ENCODE measurements at places on chromosomes 13 and 19.

DNA sequence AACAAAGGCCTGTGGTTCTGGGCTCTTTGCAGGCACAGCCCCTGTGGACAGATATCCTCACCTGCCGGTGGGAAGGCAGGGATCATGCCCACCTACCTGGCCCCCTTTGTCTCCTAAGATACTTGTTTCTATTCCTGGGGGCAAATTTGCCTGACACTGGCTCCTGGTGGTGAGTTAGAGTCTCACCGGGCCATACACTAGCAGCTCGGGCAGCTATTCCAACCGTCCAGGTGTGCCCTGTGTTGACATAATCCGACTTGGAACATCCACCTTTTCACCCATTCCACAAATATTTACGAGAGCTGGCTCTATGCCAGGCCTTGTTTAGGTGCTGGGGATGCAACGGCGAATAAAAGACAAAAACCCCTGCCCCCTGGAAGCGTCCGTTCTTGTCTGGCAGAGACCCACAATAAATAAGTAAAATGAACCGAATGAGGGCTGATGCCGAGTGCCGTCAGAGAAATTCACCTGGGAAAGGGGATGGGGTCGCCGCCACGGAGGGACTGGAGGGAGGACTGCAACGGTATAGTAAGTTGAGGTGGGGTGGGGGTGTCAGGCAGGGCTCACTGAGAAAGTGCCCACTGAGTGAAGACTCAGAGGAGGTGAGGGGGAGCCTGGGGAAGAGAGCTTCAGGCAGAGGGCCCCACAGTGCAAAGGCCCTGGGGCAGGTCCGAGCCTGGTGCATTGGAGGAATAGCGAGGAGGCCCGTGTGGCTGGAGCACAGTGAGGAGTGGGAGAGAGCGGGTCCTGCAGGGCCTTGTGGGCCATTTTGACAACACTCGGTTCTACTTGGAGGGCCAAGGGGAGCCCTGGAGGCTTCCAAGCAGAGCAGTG, 43.2 kb upstream of the RANBP3 start:
- DNase-seq = no peak

GRCh38 chr19:35451338-35452096, 3.5 kb downstream of the FFAR2 start:
- no peak for DNase-seq

- DNase-seq = peak; percentile 57
Observed at GRCh38 chr13:35723053-35723461, 246.6 kb upstream of the MAB21L1 start.

- no peak for DNase-seq
Observed at GRCh38 chr19:43395561-43395960, 19.1 kb upstream of the TEX101 start.

- no peak for DNase-seq
Observed at GRCh38 chr19:16045893-16046292, 30.4 kb upstream of the TPM4 start.

- no peak for DNase-seq
Observed at GRCh38 chr19:54871696-54872095, 2.3 kb upstream of the FCAR start.

DNA sequence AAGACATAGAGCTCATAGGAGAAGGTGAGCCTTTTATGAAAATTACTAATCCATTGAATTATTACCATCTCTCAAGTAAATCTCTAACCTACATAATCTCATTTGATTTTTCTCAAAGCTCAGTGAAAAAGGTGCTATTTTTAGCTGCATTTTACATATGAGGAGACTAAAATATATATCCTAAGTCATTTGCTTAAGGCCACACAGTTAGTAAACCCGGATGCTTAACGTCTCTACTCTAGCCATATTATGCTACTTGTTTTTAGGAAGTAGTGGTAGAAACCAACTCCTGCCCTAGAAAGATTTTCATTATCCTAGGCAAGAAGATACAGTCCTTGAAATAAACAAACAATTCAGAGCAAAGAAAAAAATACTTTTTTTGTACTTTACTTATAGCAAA, 108.9 kb downstream of the RBM26 start:
- no peak for DNase-seq

DNA sequence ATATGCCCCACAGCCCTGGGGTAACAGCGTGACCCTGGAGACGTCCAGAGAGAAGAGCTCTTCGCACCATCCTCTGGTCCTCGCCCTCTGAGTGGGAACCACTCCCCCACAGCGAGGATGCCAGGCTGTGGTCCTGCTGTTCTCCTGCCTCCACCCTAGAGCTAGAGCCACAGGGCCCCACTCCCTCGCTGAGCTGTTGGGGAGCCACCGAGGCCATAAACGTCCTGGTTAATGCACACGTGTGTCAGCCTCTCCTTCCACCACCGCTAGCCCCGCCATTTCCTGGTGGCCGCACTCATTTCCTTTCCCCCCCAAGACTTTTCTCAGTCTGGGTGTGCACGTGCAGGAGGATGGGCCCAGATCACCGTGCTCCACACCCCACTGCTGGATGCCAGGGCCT, 11.5 kb downstream of the CEACAM16 start:
- no peak for DNase-seq

DNA sequence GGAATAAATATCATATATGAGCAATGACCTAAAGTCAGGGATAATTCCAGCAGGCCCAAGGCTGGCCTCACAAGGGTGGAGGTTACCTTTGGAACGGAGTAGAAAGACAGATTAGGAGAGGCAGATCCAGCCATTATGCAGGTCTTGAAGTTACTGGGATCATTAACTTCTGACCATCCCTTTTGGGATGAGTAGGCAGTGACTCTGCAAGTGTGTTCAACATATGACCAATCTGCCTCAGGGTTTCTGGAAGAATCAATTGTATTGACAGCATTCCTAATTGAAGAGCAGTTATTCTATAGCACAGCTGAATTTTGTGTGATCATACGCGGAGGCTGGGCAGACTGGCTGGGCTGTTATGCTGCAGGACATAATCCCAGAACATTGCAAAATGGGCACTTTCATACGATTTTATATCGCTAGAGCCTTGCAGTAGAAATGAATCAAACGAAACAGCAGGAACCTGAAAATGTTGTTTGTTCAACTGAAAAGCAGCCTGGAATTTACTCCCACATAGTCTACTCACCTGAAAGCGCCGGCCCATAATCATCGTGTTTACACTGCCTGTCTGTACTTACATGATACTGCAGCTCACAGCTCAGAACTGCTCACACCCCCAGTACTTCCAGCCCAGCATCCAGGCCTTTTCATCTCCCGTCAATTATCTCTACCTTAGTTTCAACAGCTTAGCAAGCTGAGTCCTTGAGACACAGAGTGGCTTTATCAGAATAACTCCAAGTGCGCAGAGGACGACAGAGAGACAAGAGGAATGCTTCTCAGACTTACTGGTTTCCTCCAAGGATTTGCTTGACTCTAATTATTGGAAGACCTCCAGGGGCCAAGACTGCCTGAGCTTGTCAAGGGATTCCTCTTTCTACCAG, 556.1 kb downstream of the EFNB2 start:
- DNase-seq = no peak

- peak; percentile 43 for DNase-seq
Observed at GRCh38 chr13:26132756-26133155, 80.9 kb upstream of the SHISA2 start.

DNA sequence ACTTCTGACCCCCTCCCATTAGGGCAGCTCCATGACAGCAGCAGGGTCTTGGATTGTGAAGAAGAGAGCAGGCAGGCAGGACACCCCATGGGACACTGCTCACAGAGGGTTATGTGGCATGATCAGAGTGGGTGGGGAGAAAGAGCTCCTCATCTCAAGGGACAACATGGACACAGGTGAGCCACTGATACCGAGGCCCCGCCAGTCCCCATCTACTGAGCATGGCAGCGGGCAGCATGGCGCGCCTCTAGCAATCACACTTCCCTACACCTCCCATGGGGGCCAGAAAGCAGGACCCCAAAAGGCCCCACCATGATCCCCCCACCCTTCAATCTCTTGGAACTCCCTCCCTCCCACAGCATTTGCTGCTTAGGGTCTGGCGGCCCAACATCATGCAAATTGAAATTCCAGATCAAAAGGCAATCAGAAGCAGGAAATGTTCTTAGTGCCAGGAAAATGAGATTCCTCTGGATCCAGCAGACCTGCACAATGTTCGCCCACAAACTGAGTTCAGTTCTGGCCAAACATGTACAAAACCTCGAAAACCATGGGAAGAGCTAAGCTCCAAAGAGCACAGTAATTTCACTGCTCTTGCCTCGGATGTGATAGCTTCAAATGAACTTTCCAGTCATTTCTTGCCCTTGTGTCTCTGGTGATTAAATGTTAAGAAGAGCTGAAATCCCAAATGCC, 14.8 kb downstream of the DOCK9 start:
- no peak for DNase-seq

DNA sequence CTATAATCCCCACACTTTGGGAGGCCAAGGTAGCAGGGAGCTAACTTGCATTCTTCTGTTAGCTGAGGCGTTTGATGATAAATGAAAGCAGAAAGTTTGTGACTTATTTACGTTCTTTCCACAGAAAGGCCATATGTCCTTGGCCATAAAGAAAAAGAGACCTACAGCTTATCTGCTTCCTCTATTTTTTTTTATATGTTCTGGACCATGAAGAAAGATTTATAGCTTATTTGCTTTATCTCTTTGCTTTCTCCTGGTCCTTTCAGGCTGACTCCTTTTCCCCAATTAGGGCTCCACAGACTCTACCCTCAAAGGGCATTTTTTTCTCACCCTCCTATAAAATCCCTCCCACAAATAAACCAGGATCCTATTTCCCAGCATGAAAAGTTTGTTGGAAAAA, 1.5 kb upstream of the ZNF616 start:
- DNase-seq = no peak

- DNase-seq = no peak
Observed at GRCh38 chr19:30314056-30314804, 58.0 kb upstream of the ZNF536 start.

DNA sequence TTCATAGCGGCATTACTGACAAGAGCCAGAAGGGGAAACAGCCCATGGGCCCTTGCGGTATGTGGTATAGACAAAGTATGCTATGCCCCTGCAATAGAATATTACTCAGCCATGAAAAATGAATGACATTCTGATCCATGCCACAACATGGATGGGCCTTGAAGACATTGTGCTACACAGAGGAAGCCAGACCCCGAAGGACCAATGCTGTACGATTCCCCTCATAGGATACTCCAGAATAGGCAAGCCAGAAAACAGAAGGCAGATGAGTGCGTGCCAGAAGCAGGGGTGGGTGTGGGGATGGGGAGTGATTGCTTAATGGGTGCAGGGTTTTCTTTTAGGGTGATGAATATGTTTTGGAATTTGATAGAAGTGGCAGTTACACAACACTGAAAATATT, 342.0 kb downstream of the TEX29 start:
- DNase-seq = no peak

DNA sequence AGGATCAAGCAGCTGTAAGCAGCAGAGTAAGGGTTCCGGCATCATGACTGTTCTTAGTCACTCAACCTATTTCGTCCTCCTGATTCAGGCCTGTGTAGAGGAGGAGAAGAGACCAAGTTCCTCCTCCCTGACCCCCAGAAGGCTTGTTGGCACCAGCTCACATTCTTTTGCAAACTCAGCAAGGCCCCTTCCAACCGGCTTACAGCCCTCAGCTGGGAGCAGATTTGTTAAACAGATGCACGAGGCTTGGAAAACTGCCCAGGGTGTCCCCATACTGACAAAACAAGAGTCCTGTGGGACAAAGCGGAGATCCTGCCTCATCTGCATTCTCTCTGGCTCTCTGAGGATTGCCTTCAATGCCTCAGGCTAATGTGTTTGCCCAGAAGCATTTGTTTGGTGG, 113.2 kb upstream of the SOX21 start:
- DNase-seq = no peak
